Activated naive CD4-positive, alpha-beta T cell treated with anti-CD3 and anti-CD28 coated beads for 36 hours (primary cell): ENCODE measurements at places on chromosomes 2 and 18.
A peak's percentile ranks its signal among the peaks of the same experiment; 100 is the strongest.

GRCh38 chr18:14089781-14090180, 42.5 kb downstream of the ZNF519 start:
- no peak for DNase-seq

DNA sequence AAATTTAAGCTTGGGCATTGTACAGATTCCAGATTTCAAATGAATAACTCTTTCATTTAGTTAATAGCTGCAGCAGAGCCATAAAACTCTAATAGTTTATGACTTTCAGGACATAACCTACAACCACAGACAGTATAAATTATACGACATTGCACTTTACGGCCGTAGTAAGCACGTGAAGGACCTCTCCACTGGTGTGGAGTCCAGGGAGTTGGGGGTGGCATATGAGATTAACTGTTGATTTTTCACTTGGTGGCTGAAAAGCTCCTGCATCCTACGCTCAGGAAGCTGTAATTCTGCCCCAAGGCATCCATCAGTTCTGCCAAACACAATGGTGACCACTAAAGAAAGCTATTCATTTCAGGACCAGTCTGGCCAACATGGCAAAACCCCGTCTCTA, 376.2 kb downstream of the SOX11 start:
- no peak for DNase-seq

DNA sequence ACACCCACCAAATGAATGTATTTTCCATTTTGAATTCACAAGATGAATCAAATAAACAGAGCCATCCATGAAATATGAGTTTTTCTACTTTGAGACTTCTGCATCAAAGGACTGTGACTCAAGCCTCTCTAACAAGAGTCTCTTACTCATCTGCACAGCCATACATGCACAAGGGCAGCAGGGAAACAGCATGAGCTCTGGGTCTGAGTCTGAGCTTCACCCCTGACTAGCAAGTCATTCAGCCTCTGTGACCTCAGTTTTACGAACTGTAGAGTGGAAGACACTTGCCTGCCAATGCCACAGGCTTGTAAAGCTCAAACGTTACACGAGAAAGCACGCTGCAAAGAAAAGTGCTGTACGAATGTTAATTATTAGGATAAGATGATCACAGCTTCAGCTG, 42.9 kb downstream of the MREG start:
- peak; percentile 56 for DNase-seq

DNA sequence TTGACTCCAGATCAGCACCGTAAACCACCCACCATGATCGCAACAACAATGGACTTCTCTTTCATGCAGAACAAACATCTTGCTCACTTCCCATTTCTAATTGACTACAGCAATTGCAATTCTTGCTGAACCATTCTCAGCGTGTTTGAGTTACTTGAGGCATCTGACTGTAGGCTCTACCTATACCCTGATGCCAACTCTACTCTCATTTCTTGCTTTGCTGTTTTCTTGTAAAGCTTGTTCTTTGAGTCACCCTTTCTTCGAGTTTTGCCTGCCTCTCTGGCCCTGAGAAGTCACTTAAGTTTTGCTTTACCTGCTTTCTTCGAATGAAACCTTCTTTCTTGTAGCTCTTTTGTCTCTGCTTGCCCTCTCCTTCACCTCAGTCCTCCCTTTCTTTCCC, 160.5 kb upstream of the RND3 start:
- DNase-seq, result no peak

- DNase-seq, result no peak
Measured at GRCh38 chr18:1013951-1014350, 109.3 kb downstream of the ADCYAP1 start.

GRCh38 chr18:13823707-13824395, at the start of gene MC5R:
Gene MC5R (plus strand): TSS chr18:13824149. CDS start chr18:13825766, 1,617 bp downstream.
- DNase-seq, result peak; percentile 67

GRCh38 chr2:45112750-45113149, 103.5 kb upstream of the SIX2 start:
- no peak for DNase-seq

- DNase-seq, result no peak
Measured at GRCh38 chr2:66925128-66925527, 472.0 kb upstream of the ETAA1 start.

GRCh38 chr18:7370802-7371201, 139.9 kb downstream of the LRRC30 start:
- no peak for DNase-seq

DNA sequence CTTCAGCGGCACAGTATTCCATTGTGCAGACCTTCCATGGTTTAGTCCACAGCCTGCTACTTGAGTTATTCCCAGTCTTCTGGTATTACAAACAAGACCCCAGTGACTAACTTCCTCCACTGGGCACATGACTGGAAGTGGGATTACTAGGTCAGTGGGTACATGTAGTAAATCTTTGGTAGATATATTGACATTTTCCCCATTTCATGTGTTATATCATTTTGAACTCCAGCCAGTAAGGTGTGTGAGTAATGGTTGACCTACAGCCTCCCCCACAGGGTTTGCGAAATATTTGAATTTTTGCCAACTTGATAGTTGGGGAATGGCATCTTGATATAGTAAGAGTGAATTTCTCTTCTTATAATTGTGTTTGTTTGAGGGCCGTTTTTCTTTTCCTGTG, 58.8 kb downstream of the RNF144A start:
- DNase-seq, result no peak

DNA sequence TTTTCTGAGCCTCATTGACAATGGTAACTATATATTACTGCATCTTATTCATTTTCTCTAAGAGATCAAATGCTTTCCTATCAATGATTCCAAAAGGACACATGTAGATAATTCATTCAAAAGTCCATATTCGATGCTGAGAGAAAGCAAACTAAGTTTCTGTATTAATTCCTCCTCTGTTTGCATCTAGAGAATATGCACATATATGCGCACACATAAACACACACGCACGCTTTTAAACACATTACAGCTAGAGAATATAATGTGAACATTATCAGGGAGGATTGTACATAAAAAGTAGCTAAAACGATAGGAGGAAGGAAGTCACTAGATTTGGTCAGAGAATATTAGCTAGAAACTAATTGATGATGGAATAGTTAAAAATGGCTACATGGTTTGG, 379.0 kb upstream of the NETO1 start:
- no peak for DNase-seq

- no peak for DNase-seq
Measured at GRCh38 chr2:163401481-163401880, 334.3 kb downstream of the FIGN start.

GRCh38 chr2:138723196-138723987, 56.8 kb downstream of the NXPH2 start:
- no peak for DNase-seq

- DNase-seq, result no peak
Measured at GRCh38 chr2:235467588-235467987, 26.3 kb upstream of the AGAP1 start.
